ENCODE measurements at places on chromosomes 2 and 18.

DNA sequence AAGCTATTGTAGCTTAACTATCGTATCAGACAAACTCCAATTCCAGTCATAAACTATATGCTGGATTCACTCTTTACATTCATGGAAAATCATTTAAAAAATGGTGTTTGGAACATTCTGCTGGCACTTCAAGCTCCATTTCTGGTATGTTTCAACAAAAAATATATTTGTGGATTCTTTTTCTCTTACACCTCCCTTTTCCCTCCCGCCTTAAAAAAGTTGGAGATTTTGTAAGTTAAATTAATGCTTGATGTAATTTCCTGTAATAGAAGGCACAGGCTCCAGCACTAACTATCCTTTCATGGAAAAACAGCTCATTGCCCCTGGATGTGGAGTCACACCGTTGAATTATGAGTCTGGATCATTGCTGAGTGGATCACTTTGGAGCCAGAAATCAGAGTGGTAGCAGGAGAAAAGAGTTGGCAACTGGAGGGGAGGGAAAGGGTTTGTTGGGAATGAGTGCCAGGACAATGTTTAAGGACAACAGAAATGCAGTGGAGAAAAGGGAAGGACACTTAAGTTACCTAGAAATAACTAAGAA lies 102.8 kb downstream of the ICOS start:
- no peak for DNase-seq

- DNase-seq: no peak
These were observed 59.5 kb downstream of the PUM2 start for GRCh38 chr2:20291106-20291564.

DNA sequence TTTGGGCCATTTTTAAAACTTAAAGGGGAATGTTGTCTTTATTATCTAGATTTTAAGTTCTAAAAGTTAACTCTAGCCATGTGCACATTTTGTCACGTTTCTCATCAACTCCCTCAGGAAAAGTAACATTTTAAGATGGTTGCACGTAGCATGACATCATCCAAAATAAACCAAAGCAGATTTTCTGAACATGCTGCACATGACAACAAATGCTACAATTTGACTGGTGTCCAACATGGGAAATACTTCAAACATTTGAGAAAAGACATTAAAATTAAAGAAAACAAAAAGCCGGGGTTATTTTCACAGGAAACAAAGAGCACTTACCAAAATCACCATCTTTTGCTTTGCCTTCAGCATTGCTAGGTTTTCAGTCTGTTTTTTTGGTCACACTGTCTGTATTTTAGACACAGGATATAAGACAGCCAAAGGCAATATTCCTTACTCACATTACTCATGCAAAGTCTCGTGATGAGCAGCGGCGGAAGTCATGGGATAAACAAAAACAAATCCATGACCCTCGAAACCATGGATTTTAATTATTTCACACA lies 51.3 kb upstream of the RND3 start:
- DNase-seq: no peak

DNA sequence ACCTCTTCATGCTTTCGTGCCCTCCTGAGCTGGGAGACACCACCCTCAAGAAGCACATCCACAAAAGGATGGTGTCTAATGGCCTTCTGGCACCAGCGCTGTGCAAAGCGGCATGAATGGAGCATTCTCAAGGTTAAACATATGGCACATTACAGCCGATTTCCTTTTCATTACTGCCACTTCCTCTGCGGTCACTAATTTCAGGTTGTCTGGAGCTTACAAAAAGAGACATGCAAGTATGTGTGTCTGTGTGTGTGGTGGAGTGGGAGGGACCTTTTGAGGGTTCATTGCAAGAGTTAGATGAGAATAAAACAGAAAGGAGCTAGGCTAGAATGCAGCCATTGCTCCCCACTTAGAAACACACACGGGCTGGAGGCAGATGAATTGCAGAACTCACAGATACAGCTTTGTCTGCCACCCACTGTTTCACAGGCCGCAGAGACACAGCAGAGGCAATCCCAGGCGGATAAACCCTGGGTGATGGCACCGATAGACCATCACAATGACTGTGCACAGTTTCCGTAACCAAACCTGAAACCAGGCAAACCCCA lies 76.0 kb downstream of the TGIF1 start:
- peak; percentile 32 for DNase-seq

GRCh38 chr2:46917628-46918027 lies 2.0 kb upstream of the MCFD2 start:
- no peak for DNase-seq

Data from stimulated activated CD4-positive, alpha-beta T cell treated with anti-CD3 and anti-CD28 coated beads, Interleukin-2, amount 100 ng/mL, for 24 hours (primary cell).